ENCODE measurements at places on chromosomes 6 and 20.

- no peak for DNase-seq
Observed at GRCh38 chr20:38194971-38195504, 30.0 kb upstream of the TGM2 start.

- no peak for DNase-seq
Observed at GRCh38 chr6:90024633-90025032, 130.4 kb downstream of the GJA10 start.

- DNase-seq = no peak
Observed at GRCh38 chr20:13363473-13363872, 142.4 kb downstream of the ISM1 start.

- DNase-seq = no peak
Observed at GRCh38 chr20:46139908-46140482, 21.9 kb downstream of the CD40 start.

- DNase-seq = no peak
Observed at GRCh38 chr20:49775229-49775693, 37.4 kb upstream of the SLC9A8 start.

GRCh38 chr20:62657956-62658355, 15.7 kb downstream of the SLCO4A1 start:
- DNase-seq = no peak

- no peak for DNase-seq
Observed at GRCh38 chr6:54070025-54070424, 41.2 kb upstream of the MLIP start.

DNA sequence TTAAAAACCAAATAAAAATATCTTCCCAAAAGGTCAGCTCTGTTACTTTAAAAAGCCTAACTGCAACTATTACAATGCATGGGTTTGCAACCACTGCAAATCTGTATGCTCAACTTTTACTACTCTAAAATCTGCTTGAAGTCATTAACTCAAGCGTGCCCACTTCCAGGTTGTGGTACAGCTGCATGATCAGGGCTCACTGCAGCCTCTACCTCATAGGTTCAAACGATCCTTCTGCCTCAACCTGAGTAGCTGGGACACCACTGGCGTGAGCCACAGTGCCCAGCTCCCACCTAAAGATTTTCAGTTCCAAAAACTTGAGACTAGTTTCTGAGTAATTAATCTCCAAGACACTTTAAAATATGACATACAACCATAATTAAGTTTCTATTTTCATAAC, 8.2 kb downstream of the DIDO1 start:
- DNase-seq = no peak

- no peak for DNase-seq
Observed at GRCh38 chr6:33136310-33136900, 55.9 kb downstream of the COL11A2 start.

DNA sequence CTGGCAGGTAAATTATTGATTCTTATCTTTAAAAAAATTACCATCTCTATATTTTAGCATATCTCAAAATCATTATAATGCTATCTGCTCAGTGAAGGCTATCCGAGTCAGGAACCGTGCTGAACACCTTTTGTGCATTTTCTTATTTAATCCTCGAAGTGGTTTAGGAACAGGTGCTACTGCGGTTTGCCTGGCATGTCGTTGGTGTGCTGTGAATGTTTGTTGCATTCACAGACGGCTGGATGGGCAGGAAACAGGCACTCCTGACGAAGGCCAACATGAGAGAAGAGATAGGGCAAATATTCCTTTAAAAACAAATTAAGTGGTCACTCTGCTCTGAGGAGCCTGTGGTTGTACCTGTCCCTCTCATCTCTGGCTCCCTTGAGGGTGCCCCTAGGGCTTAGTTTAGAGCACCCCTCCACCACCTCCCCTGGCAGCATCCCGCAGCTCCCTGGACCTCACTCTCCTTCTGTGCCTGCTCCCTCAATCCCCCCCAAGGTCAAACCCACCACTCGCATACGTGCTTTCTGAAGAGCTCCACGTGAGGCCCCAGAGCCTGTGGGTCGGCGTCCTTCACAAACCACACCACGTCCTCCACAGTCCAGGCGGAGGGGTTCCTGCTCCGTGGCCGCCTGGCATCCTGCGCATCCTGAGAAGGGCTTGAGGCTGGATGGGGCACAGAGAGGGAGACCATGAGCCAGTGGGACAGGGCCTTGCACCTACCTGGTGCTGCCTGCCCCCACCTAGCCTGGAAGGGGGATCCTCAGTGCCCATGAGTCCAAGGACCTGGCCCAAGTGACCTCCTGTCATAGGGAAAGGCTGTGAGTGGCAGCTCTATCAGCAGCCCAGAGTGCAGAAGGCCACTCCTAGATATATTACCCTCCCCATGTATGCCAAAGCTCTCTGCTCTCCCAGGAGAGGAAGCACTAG, 116.5 kb downstream of the SCML4 start:
- DNase-seq = no peak

GRCh38 chr6:109852713-109853112, 125.4 kb upstream of the GPR6 start:
- DNase-seq = no peak

- no peak for DNase-seq
Observed at GRCh38 chr20:62952968-62953838, 694 bp downstream of the SLC17A9 start.

- DNase-seq = no peak
Observed at GRCh38 chr6:95294043-95294442, 283.3 kb upstream of the MANEA start.

- no peak for DNase-seq
Observed at GRCh38 chr6:107021446-107022185, 6.4 kb upstream of the MTRES1 start.

- no peak for DNase-seq
Observed at GRCh38 chr6:93735099-93735498, 315.7 kb upstream of the EPHA7 start.

- no peak for DNase-seq
Observed at GRCh38 chr6:52603000-52603795, 26.3 kb upstream of the TRAM2 start.

DNA sequence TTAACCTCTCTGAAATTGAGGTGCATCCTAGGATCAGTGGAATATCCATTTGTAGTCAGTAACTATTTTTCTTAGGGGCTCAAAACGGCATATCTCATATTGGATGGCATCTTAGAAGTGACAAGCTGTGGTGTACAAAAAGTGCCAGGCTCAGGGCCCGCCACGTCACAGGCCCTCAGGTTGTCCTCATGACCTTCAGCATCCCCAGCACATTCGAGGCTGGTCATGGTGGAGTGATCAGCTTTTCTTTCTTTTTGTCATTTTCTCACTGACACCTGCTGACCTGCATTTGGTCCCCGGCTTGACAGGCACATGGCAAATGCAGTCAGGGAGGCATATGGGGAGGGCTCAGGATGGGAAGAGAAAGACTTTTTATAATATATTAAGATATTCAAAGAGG, 7.1 kb upstream of the E2F1 start:
- DNase-seq = no peak

DNA sequence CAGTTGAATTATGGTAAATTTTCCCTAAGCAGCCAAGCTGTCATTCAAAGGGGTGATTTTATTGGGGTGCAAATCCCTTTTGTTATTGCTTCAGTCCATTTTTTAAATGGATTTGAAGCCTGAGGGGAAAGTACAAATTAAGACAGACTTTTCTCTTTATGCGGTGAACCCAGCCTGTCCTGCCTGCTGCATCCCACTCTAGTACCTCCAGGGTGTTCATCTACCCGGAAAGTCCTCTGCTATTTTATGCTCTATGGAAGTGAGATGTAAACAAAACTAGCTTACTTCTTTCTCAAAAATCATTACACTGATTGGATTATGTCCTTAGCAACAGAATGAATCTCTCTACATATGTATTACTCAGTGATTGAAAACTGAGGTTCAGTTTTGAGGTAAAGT, 1088.9 kb upstream of the CITED2 start:
- DNase-seq = no peak

- no peak for DNase-seq
Observed at GRCh38 chr6:167479901-167480648, 155.2 kb downstream of the TTLL2 start.

DNA sequence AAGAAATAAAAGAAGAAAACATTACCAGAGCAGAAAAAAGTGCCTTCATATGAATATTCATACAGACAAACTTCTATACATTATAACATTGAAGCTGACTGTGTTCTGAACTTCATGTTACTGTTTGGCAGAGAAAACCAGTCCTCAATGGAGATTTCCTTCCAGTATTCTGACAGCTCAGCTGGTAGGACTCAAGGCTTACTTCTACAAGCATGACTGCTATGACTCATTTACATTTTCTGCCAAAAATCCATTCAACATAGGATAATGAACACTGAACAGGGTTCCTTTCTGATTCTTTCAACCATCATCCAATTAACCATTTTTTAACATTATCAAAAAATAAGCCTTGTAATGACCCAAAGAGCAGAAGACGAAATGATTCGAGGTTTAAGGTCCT, 25.4 kb downstream of the COL9A1 start:
- DNase-seq = no peak

DNA sequence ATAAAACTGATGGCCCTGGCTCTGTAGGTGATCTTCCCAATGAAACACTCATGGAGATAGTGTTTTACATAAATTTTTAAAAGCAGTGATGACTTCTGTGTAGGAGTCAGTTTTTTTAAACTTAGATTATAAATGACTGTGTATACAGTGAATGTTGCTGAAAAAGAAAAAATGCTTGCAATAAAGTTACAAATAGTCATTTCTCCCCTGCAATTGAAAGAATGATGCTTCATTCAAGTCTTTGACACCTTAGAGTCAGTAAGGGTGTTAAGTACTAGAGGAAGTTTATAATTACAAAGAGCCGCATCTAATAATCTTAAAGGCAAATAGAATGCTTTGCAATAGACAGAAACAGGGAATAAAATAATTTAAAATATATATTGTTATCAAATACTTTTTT, 27.6 kb downstream of the ZNF292 start:
- no peak for DNase-seq

- DNase-seq = no peak
Observed at GRCh38 chr6:7080311-7080710, 27.4 kb upstream of the RREB1 start.

DNA sequence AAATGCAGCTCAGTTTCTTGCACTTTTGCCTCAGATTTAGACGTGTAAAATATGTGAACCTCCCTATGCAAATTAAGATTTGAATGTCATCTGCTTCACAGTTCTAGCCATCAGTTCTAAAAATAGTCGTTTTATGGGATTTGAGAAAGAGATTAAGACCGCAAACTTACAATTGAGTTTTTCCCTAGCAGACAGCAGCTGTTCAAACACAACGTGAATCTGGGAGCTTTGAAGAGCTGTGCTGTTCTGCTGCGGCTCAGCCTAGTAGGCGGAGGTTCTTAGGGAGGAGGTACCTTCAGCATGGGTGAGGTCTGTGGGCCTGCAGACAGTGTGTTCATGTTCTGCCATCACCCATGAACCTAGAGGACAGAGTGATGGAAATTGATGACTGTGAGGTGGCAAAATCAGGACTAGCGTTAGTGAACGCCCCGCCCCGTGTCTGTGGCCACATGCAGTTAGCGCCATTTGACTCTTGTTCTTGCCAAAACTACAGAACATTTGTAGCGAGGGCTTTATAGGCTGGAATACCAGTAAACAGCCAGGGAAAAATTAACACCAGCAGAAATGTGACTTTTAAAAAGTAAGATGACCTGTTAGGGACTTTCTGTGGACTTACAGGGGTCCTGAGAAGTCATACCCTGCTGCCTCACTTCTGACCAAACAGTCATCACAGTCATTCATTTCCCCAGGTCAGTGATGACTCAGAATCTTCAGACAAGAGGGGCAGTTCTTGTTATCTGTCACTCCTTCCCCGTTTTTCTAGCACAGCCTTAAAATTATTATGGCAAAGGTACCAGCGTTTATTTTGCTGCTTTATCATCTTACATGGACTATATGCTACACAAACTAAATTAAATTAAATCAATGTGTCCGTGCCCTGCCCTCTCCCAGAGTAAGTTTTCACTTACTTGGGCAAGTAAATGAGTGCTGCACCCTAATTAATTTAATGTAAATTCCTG, 84.3 kb upstream of the TMEM181 start:
- DNase-seq = peak; percentile 59

- DNase-seq = no peak
Observed at GRCh38 chr6:100103194-100103593, 109.2 kb upstream of the MCHR2 start.

DNA sequence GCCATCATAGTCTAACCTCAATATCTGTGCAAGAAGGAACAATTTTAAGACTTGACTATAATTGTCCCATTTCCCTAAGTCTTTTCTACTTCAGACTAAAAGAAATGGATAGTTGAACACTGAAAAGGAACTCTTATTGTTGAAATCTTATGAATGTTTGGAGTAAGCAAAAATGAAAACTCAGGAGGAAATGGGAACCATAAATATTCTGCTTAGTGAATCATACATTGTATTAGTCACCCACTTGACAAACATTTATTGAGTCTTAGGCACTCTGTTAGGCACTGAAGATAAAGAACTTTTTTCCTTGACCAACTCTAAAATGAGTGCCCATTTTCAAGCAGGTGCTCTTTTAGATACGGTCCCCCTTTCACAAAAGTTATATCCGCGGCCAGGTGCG, 8.7 kb downstream of the CCDC170 start:
- no peak for DNase-seq

GRCh38 chr6:29631860-29632731, 887 bp downstream of the GABBR1 start:
- DNase-seq = peak; percentile 34

DNA sequence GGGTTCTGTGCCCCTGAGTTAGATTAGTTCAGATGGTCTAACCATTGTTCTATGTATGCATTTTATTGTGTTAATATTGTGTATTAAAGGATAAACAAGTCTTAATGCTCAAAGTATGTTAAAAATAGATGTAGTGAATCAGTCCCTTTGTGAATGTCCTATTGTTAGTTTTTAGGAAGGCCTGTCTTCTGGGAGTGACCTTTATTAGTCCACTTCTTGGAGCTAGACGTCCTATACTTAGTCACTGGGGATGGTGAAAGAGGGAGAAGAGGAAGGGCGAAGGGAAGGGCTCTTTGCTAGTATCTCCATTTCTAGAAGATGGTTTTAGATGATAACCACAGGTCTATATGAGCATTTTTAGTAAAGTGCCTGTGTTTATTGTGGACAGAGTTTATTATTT, 12.3 kb upstream of the HMGN4 start:
- DNase-seq = no peak

DNA sequence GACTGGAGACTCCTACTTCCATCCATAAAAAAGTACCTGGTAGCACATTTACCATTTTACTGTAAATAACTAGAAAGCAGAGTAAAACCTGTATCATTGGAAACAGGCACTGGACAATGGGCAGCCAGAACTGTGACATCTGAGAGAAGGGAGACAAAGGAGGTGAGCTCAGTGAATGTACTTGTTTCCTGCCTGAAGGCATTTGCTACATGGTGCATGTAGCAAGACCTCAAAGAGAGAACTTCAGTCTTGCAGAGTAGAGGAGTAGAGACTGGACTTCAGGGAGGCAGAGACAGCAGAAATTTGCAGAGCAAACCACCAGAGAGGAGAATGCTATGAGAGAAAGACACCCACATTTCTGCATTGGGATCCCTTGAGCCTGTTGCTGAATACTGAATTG, 171.0 kb upstream of the CCN2 start:
- DNase-seq = no peak
